ENCODE measurements at places on chromosomes 11 and 22. TPM values are rescaled to one million over a fixed set of nuclear protein-coding genes. Genes with fewer than 3 reads are reported as not detected.

PPP1CA gene
- total RNA-seq: 264 TPM

CHRDL2 gene
- not detected for total RNA-seq

ARVCF gene
- 16.1 TPM for total RNA-seq

YPEL4 gene
- not detected for total RNA-seq

OR5I1 gene
- total RNA-seq: not detected

THRSP gene
- total RNA-seq: not detected

TUB gene
- 0.70 TPM for total RNA-seq

SEPTIN3 gene
- 0.08 TPM for total RNA-seq

FLRT1 gene
- 0.04 TPM for total RNA-seq

OR6A2 gene
- total RNA-seq: not detected

TMEM45B gene
- total RNA-seq: 3.7 TPM

OR2AT4 gene
- total RNA-seq: not detected

OR8A1 gene
- total RNA-seq: not detected

RASSF7 gene
- 47.2 TPM for total RNA-seq

SEC14L6 gene
- not detected for total RNA-seq

HIC2 gene
- total RNA-seq: 1.6 TPM

RELA gene
- total RNA-seq: 64.1 TPM

GPHA2 gene
- total RNA-seq: not detected

LMO2 gene
- 1.1 TPM for total RNA-seq

TALDO1 gene
- total RNA-seq: 214 TPM

ADM2 gene
- 13.8 TPM for total RNA-seq

CHST1 gene
- 2.0 TPM for total RNA-seq

MRGPRX3 gene
- 45.6 TPM for total RNA-seq

OR52I1 gene
- total RNA-seq: not detected
